ENCODE measurements at places on chromosomes 16 and 17. TPM values are rescaled to one million over a fixed set of nuclear protein-coding genes. Genes with fewer than 3 reads are reported as not detected.
A peak's percentile ranks its signal among the peaks of the same experiment; 100 is the strongest.

SHCBP1 gene
- total RNA-seq: 0.99 TPM

MOSMO gene
- total RNA-seq: 19.7 TPM

FAM20A gene
- 13.8 TPM for total RNA-seq

CCL1 gene
- total RNA-seq: not detected

RNF222 gene
- not detected for total RNA-seq

BAHCC1 gene
- total RNA-seq: 23.7 TPM

P3H4 gene
- total RNA-seq: 7.8 TPM

SLC2A4 gene
- total RNA-seq: 11.2 TPM

ARL2BP gene
- total RNA-seq: 43.3 TPM

SUPT6H gene
- total RNA-seq: 96.9 TPM

- no peak for DNase-seq
These were observed 17.1 kb upstream of the CBFA2T3 start for GRCh38 chr16:88993946-88994600.

DNA sequence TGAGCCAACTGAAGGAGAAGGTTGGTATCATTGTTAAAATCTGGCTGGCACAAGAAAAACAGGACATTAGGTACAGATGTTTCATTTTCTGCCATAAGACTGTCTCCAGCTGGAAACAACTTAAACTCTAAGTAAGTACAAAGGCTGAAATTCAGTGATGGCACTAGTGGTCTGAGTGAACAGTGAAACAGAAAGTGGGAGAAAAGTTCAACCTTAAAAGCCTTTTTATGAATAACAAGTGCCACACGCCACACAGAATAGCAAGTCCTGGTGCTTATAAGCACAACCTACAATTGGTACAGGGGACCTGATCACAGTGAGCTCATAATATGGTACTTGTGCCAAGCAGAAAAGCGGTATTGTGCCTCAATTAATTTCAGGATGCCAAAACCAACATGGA is 56.7 kb downstream of the CEP112 start:
- DNase-seq: no peak

DNA sequence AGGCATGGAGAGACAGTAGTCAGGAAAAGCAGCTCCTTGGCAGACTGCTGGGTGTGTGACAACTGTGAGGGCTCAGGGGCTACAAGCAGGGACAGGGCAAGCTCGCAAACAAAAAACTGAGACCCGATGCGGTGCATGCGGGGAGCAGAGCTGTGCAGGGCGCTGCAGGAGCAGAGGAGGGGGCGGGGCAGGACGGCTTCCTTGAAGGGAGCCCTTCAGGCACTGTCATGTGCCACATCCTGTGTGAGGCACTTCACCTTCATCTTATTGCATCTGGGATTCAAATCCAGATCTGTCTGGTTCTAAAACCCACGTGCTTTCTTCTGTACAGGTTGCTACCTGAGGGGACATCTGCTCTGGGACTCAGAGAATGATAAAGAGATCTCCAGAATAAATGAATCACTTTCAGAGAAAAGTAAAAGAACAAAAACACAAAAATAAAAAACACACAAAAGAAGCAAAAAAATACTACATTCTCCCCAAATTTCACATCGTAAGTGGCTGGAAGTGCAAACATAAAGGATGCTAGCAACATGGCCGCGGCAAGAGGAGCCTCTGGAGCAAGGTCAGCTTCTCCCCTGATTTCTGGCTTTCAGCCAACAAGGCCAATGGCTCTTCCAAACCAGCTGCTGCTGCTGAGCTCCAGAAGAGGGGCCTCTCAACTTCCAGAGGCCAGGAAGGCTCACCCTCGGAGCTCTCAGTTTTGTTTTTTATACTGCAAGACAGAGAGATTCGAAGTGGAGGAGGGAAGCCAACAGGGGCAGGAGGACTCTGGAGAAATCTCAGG is 14.2 kb downstream of the LYRM9 start:
- DNase-seq: no peak

DNA sequence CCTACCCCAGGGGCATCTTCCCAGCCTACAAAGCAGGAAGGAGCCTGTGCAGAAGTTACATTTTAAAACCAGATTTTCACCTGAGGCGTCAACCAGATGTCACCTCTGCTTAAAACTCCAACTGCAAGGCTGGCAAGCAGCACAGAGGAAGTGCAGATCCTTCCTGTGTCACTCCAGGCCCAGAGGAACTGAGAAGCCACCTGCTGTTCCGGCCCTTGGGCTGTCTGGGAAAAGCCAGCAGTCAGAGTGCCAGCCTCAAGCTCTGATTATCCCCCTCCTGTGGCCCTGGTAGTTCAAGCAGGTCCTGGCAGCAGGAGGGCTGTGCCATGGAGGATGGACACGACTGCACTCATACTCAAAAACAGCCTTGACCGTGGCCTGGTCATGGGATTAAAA is 10.2 kb downstream of the POLR2C start:
- no peak for DNase-seq

GRCh38 chr17:51342257-51342656 is 81.9 kb downstream of the UTP18 start:
- no peak for DNase-seq

GRCh38 chr16:1560866-1561265 is 27.4 kb downstream of the TMEM204 start:
- DNase-seq: no peak

GRCh38 chr16:80300876-80301275 is 239.9 kb upstream of the DYNLRB2 start:
- DNase-seq: no peak

DNA sequence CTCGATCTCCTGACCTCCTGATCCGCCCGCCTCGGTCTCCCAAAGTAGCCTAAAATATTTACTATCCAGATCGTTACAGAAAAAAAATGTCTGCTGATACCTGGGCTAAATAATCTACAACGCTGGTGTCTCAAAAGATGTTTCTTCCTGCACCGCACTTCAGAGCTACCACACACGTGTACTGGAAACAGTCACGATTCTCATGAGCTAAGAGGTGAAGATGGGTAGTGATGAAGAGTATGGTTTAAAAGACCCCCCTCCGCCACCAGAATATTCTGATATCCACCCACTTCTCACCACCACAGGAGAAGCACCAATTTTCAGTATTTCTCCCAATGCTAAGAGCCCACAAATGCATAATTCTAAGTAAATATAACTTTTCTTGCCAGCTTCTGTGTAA is 50.2 kb downstream of the SMG6 start:
- DNase-seq: no peak

GRCh38 chr16:21719283-21719682 is 55.5 kb downstream of the OTOA start:
- no peak for DNase-seq

- no peak for DNase-seq
These were observed 1.8 kb upstream of the BCL6B start for GRCh38 chr17:7020894-7021664.

DNA sequence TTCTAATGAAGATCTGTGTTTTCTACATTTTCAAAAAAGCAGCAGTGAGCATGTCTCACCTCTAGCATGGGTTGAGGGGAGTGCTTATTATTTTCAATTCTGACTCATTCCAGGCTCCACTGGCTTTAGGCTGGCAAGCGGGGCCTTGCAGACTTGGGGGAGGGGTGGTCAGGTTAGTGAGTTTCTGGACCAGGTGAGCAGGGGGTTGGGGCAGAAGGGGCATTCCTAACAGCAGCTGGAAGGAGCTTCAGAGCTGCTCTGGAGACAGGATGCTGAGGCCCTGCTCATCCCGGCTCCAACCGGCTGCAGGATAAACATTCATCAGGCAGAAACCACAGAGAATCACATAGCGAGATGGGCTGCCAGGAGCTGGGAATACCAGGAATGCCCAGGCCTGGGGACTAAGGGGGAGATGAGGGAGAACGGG is 10.5 kb upstream of the KRT19 start:
- DNase-seq: no peak

DNA sequence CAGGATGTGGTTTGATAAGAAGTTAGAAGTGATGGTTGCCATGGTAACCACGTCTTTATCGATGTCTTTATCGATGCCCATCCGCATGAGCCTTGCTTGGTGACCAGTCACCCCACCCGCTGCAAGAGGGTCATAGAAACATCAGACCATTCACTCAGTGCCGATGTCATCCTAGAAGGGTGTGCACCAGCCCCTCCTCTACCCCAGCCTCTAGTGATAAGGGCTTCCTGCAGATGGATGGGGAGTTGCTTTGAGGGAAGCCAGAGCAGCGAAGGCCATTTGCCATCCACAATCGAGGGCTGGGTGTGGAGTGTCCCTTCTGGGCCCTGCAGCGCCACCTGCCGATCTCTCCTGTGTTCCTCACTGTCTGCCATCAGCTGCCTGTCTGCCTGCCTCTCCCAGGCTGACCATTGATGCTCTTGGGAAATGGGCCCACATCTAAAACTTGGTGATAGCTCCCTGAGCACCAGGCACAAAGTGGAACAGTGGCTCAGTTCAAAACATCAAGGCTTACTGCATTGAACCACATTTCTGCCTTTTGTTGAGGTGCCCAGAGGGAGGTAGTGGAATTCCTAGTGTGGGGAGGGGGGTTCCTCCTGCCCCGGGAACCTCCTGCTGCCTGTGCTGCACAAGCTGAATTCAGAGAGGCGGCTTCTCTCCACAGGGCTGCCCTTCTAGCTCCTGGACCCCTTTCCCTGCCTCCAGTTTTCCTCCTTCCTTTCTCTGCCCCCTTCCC is 8.9 kb downstream of the CALB2 start:
- no peak for DNase-seq

- no peak for DNase-seq
These were observed 2.5 kb upstream of the MYH4 start for GRCh38 chr17:10471858-10472257.

GRCh38 chr16:27727941-27728340 is 178.0 kb downstream of the KATNIP start:
- no peak for DNase-seq

DNA sequence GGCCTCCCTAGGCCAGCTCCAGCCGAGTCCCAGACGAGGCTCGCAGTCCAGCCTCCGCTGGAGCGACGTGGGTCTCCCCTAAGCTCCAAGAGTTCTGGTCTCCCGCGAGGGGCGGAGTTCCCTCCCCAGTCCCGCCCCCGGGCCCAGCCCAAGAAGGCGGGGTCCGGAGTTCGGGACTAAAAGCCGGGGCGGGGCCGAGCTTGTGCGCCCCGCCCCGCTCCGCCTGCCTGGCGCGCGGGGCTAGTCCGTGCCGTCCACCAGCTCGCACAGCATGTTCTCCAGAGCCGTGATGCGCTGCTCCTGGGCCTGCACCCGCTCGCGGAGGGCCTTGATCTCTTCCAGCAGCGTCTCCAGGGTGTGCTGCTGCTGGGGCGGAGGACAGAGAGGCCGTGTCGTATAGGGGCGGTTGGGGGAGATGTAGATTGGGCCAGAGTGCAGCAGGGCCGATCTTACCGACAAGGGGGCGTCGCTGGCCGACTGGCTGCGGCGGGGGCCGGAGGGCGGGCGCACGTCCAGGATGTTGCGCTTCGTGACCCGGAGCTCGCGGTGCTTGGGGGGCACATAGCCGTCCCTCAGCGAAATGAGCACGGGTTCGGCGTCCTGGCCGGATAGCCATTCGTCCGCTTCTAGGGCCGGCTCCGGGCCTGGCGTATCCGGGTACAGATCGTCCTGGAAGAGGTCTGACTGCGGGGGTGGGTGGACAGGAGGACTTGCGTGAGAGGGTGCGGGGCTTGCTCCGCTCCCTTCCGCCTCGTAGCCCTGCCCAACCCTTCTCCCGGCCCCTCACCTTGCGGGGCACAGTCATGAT is 7.0 kb downstream of the CORO6 start:
- DNase-seq: peak; percentile 79

DNA sequence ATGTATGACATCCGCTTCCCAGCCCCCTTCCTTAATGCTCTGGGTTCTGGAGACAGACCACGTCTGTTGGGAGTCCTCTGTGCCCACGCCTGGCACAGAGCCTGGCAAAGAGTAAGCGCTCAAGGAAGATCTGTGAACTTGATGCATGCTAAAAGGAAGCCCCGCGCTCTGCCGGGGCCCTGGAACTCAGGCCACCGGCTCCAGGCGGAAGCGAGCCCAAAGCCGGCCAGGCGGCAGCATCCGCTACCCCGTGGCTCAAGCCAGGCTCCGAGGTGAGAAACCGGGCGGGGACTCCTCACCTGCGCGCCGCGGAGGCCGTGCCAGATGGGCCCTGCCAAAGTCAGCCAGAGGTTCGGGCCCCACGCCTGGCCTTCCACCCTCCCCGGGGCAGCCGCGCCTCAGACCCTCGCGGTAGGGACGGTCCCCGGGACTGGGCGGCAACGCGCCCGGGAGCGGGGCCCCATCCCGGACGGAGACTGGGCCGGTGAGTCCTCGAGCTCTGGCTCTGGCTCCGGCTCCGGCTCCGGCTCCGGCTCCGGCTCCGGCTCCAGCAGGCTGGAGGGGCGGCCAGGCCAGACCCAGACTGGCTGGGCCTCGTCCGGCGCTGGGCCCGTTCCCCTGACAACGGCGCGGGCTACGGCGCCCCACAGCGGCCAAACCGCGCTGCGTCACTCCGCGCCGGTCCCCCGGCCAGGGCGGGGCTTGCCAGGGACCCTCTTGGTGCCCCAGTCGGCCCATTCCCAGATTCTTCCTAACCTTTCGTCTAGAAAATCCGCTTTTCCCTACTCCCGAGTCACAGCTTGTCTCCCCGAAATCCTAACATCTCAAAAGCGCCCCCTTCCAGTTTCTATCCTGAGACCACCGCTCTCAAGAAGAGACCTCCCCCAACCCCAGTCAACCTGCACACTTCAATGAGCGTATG is at the start of gene ZDHHC1:
TSS of gene ZDHHC1 (minus strand) at position 606 of the 922 bp plus-strand sequence. CDS start 8,702 bp downstream, outside the sequence.
- DNase-seq: peak; percentile 71

- DNase-seq: no peak
These were observed 5.3 kb upstream of the NTN3 start for GRCh38 chr16:2465653-2466415.

Data from ureter (tissue), 1 donor.